Stimulated activated CD8-positive, alpha-beta memory T cell treated with anti-CD3 and anti-CD28 coated beads, Interleukin-4, amount 100 ng/mL, for 1 hour (primary cell): ENCODE measurements at places on chromosomes 16 and 17.

GRCh38 chr17:82383411-82383810 lies 11.8 kb downstream of the UTS2R start:
- DNase-seq = no peak

GRCh38 chr17:11969565-11969964 lies 27.7 kb downstream of the ZNF18 start:
- DNase-seq = no peak

GRCh38 chr16:24728891-24729242 lies 584 bp upstream of the TNRC6A start:
- no peak for DNase-seq

DNA sequence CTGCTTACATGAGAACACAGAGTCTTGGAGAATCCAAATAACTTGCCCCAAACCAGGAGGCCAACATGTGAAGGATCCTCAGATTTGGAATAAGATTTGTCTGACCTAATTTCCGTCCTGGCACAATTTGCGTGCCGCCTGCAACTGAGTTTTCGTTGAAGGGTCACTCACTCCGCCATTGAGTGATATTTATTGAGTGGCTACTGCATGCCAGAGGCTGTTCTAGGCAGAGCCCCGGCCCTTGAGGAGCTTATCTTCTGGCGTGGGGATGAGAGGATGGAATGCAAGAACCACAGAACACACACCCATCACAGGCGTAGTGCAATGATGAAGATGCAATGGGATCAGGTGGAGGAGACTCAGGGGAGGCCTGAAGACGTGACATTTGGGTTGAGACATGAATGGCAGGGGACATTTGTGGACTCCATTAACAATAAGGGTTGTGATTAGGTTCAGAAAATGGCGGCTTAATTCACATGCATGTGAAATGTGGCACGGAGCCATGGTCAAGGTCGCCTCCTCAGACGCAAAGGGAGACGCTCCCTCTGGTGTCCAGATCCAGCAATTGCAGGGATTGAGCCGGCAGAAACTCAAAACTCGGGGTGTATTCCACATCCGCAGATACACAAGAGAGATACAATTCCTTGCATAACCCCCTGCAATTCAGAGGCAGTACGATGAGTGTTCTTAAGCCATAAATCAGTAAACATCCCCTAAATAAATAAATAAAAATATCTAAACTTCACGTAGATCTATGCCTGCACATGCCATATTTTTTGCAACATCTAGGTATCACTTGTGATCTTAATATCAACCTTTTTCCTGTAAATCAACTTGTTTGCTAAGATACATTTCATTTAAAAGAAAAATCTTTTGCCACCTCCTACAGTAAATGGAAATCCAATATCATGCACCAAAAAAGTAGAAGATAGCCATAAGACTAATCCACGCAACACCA lies 57.9 kb upstream of the CACNG4 start:
- peak; percentile 32 for DNase-seq

GRCh38 chr17:34909040-34909439 lies 52.2 kb downstream of the CCT6B start:
- no peak for DNase-seq

DNA sequence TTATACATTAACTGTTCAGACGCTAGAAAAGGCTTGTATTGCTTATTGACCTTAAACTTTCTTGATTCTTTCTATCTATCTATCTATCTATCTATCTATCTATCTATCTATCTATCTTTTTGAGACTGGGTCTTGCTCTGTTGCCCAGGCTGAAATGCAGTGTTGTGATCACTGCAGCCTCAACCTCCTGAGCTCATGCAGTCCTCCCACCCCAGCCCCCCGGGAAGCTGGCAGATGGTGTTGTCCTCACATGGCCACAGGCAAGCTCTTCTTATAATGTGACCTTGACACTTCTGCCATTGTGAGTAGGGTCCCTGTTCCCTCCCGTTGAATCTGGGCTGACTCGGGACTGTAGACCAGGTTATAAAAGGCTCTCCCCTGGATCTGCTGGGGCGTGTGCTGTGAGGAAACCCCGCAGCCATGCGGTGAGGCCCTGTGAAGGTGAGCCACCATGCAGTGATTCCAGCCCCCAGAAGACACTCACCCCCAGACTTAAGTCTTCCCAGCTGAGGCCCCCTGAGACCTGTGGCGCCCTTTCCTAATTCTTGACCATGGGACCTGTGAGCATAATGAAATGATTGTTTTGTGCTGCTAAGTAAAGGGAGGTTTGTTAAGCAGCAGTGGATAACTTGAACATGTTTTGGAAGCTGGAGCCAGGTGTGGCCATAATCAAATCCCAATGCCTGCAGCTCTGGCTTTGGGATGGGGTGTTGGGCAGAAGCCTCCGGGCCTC lies 54.3 kb downstream of the RPTOR start:
- no peak for DNase-seq

DNA sequence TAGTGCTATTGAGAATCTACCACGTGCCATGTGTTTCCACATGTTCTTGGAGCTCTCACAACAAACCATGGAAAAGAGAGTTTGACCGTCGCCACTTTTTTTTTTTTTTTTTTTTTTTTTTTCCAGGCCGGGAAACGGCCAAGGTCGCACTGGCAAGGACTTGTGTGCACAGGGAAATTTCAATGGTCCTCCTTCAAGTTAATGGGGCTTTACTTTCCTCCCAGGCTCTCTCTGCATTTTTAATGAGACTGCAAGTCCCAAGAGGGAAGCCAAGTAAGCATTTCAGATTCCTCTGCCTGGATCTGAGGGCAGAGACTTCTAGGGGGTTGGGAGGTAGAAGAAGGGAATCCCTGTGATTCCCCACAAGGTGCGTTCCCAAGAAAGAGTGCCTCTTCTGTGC lies 94.7 kb upstream of the MPHOSPH6 start:
- no peak for DNase-seq

GRCh38 chr16:84896847-84897246 lies 77.1 kb downstream of the CRISPLD2 start:
- no peak for DNase-seq

DNA sequence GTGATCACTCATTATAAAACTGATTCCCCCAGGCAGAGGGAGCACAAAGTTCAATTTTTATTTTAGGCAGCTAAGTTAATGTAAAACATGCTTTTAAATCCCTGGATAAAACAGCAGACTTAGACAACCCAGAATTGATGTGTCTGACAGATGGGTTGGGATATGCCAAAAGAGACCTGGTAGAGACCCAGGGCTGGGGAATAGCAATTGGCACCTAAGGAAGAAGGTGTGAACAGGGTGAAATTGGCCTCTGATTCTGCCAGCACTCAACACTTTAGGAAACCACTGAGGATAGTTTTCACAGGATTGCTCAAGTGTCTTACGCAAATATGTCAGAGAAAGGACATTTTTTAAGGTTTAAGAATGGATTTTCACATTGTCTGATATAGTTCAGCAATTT lies 938.2 kb upstream of the CDH8 start:
- DNase-seq = no peak

- DNase-seq = no peak
These were observed 57.2 kb upstream of the MGAT5B start for GRCh38 chr17:76810956-76811355.

DNA sequence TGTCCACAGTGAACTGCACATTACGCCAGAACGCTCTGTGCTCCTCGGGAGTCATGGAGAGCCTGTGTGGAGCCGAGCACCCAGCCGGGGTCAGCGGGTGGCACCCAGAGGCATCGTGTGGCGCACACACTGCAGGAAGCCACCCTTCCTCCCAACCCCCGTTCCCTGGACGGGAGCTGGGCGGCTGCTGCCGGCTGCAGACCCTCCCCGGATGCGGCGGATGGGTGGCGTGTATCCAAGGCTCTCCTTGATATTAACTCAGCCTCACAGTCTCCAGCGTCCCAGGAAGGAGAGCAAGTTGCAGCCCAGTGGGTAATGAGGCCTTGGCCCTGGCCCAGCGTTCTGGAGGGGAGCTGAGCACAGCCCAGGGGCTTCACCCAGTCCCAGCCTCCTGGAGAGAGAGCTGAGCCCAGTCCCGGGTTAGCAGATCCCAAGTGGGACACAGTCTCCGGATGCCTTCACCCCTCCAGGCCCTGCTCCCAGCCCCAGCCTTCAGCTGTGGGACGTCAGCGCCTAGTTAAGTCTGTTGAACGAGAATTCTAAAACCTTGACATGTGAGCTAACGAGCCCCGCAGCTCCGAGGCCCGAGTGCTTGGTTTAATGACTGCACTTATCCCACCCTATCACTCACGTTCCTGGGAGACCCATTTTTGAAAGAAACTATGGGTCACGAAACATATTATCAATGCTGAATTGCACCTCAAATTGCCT lies 86.6 kb downstream of the TBC1D16 start:
- DNase-seq = no peak

GRCh38 chr16:81765111-81765919 lies 13.8 kb upstream of the PLCG2 start:
- no peak for DNase-seq

DNA sequence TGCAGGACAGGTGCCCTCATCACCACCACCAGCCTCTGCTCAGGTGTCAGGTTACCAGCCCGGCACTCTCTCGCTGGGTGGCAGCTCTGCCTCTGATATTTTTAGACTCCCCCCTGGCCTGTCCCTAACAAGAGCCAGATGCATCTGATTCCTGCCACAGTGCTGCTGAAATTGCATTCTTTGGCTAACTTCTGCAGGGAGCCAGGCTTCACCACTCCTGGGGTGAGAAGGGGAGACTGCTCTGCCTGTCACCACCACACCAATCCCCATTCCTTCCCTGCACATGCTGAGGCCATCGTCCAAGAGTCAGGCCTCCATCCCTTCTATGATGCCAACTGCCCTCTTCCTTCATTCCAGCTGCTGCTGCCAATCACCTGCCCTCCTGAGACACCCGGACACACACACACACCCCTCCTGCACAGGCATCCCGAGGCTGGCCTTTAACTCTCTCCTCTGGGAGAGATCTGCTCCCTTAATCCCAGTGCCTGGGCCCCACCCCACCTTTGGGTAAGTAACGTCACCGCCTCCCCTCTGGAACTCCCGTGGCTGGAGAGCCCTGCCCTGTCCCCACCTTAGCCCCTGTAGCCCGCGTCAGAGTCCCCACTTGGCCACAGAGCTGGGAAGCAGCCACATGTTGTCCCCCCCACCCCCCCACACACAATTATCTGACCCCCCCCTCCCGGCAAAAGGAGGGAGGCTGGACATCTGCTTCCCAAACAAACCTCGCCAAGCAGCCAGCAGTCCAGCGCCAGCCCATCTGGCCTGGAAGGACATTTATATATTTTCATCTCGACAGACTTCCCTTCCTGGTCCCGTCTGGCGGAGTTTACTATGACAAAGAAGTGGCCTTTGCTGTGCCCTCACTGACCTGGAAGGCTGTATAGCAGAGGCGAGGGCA lies 2.8 kb downstream of the EMP2 start:
- DNase-seq = no peak

GRCh38 chr17:56832446-56832845 lies 1.3 kb downstream of the C17orf67 start:
- DNase-seq = no peak

GRCh38 chr17:50689956-50690886 lies 17.5 kb downstream of the ANKRD40 start:
- no peak for DNase-seq

GRCh38 chr17:36600936-36601302 lies 464 bp upstream of the MRM1 start:
- DNase-seq = no peak

DNA sequence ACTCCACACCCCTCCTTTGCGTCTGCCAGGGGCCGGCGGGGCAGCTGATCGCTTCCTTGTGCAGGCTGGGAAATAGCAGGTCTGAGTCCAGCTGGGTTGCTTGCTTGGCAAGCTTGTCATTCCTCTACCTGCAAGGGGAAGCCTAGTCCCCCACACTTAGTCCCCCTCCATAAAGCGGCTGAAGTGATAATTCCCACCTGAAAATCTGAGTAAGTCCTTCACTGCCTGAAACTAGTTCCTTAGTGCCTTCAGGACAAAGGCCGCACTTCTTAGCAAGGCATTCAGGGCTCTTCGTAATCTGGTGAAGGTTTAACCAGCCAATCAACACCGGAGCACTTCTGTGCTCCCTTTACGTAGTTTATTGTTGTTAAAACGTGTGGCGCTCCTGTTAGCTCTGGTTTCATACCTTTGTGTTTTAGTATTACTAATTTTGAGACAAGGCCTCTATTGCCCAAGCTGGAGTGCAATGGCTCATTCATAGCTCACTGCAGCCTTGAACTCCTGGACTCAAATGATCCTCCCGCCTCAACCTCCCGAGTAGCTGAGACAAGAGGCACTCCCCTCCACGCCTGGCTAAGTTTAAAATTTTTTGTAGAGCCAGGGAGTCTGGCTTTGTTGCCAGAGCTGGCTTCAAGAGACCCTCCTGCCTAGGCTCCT lies 817 bp downstream of the PSKH1 start:
- DNase-seq = no peak

DNA sequence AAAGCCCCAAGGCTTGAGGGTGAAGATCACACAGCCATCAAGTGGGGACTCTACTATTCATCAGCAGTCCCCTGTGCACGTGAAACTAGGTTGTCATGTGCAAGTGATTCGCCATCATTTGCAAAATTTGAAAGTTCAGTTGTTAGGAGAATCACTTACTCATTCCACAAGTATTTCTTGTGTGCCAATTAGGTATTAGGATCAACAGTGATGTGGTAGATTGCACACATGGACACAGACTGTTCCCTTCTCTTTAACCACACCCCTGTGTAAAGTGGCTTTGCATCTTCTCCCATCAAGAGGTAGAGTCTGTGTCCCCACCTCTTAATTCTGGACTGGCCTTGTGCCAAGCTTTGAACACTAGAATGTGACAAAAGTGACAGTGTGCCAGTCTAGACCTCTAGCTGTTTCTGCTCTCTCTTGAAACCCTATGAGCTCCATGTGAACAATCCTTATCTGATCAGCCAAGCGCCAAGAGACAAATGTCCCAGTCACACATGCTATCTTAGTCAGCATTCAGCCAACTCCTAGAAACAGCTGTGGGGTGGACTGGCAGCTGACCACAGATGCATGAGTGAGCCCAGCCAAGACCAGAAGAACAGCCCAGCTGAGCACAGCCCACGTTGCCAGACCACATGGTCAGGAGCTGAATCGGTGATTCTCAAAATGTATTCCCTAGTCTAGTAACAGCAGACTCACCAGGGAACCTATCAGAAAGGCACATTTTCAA lies 31.5 kb upstream of the SHISA9 start:
- DNase-seq = no peak

GRCh38 chr17:31226373-31226772 lies 70.7 kb downstream of the OMG start:
- no peak for DNase-seq

DNA sequence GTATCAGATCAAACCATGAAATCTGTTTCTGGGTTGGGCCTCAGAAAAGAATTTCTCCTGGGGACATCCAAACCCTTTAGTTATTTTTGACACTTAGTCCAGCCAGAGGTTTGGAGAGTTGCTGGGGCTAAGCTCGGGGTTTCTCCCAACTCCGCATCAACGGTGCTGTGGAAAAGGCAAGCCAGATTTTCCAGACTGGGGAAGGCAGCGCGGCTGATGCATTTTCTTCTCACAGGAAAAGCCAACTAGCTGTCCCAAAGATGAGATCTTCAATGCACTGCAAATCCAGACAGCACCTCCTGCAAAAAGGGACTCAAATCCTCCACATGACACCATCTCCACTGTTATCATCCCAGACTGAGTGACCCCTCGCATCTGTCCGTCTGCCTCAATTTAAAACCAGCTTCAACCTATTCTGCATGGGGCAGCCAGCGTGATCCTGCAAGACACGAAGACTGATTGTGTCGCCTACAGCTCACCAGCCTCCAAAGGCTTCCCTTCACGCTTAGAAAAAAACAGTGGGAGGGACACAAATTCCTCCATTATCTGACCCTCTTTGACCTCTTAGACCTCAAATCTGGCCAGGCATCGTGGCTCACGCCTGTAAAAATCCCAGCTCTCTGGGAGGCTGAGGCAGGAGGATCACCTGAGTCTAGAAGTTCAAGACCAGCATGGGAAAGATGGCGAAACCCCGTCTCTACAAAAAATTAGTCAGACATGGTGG lies 62.0 kb downstream of the GAS7 start:
- DNase-seq = no peak

GRCh38 chr17:62163847-62164246 lies 98.8 kb upstream of the MED13 start:
- DNase-seq = no peak
